ENCODE measurements at places on chromosomes 4 and X. TPM values are rescaled to one million over a fixed set of nuclear protein-coding genes. Genes with fewer than 3 reads are reported as not detected.

Gene MXRA5
- polyA plus RNA-seq: not detected

DNA sequence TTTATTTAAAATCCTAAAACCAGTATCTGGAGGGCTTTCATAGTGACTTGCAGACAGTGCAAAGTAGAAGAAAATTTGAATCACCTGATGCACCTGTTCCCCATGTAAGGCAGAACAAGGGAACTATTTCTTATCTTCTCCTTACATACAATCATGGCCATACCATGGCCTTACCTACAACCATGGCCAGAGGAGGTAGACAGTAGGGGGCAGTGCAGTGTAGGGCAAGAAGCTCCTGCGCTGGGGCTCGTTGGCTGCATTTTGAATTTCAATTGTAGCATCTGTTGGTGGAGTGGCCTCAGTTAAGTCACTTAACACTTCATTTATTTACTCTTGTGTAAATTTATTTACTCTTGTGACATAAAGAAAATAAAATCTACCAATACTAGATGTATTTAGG is 33.0 kb downstream of the GALNTL6 start:
- no peak for DNase-seq

DNA sequence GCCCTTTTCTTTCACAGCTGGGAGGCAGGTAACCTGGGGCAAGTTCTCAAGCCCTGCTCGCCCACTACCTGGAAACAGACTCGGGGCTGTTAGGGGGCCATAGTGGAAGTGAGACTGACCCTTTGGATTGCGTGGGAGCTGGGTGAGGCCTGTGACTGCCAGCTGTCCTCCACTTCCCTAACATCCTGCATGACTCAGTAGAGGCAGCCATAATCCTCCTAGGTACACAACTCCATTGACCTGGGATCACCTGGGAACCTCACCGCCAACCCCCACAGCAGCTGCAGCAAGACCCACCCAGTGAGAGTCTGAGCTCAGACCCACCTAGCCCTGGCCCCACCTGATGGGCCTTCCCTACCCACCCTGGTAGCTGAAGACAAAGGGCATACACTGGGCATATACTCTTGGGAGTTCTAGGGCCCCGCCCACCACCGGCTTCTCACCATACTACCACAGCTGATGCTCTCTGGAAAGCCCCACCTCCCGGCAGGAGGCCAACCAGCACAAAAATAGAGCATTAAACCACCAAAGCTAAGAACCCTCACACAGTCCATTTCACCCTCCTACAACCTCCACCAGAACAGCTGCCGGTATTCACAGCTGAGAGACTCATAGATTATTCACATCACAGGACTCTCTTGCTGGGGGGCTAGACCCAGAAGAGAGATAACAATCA is 61.1 kb upstream of the DCTD start:
- DNase-seq: no peak

Gene WDFY3
- polyA plus RNA-seq: not detected

Gene GNRHR
- polyA plus RNA-seq: not detected

- no peak for DNase-seq
These were observed 10.4 kb downstream of the DCTD start for GRCh38 chr4:182906786-182907185.

- DNase-seq: no peak
These were observed 32.3 kb downstream of the C4orf54 start for GRCh38 chr4:99625369-99625768.

DNA sequence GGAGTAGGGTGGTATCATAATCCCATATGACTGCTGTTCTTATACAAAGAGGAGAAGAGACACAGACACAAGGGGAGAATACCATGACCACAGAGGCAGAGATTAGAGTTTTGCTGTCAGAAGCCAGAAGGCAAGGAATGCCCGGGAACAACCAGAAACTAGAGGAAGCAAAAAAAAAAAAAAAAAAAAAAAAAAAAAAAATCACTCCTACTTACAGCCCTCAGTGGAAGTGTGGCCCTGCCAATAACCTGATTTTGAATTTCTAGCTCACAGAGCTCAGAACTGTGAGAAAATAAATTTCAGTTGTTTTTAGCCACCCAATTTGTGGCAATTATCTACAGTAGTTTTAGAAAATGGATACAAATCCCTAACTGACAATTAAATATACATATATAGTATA is 30.4 kb upstream of the UBE2NL start:
- no peak for DNase-seq

Gene MBNL3
- 18.5 TPM for polyA plus RNA-seq

GRCh38 chr4:36692586-36692985 is 411.2 kb downstream of the DTHD1 start:
- no peak for DNase-seq

Gene IGFBP7
- 0.15 TPM for polyA plus RNA-seq

DNA sequence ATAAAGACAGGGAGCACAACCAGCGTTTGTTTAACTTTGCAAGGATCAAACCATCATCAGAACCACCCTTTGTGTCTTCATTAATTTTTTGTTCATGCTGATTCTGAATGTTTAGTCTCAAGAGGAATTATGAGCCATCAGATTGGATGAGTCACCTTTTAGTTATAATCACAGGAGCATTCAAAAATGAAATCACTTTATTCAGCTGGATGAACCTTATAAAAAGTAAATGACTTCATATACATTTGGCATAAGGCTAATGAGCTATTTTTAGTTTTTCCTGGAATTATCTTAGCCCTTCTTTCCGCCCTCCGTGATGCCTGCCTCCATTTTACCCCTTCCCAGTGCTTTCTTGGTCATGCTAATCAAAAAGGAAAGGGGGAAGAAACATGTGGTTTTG is 103.6 kb downstream of the SORBS2 start:
- no peak for DNase-seq

Gene TMPRSS11B
- not detected for polyA plus RNA-seq

DNA sequence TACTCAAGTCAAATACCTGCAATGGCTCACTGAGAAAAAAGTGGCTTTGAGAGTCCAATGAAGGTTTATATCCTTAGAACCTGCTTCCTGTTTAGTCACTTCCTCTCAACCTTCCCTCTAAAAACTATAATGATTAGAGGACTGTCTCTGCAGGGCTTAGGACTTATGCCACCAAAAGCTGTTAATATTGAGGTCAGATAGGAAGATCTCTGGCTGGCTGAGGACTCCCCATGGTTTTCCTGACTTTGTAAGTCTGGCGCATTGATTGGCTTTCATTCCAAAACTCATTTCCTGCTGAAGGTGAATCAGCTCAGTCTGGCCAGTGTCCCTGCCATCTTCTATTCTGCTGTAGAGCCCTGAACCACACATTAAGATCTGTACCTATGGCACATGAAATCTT is 140.9 kb upstream of the ANK2 start:
- DNase-seq: no peak

Gene TCEAL1
- 15.4 TPM for polyA plus RNA-seq

Gene MID1IP1
- polyA plus RNA-seq: 11.7 TPM

Gene TRPC3
- polyA plus RNA-seq: not detected

- no peak for DNase-seq
These were observed 143.4 kb downstream of the TRIML1 start for GRCh38 chr4:188282471-188283232.

- no peak for DNase-seq
These were observed 34.5 kb upstream of the SLC4A4 start for GRCh38 chr4:71304289-71304850.

Gene RIPPLY1
- not detected for polyA plus RNA-seq

Gene MGAT4D
- polyA plus RNA-seq: not detected

GRCh38 chrX:47515941-47516665 is 33.1 kb upstream of the ZNF41 start:
- no peak for DNase-seq

Gene P2RY4
- polyA plus RNA-seq: not detected

- DNase-seq: no peak
These were observed 6.6 kb upstream of the ENOX2 start for GRCh38 chrX:130909469-130910136.

- no peak for DNase-seq
These were observed 71.1 kb downstream of the NSG1 start for GRCh38 chr4:4457803-4458553.

- no peak for DNase-seq
These were observed 70.1 kb upstream of the CBR4 start for GRCh38 chr4:169079942-169080827.

GRCh38 chrX:34072906-34073305 is 59.2 kb downstream of the FAM47A start:
- no peak for DNase-seq

DNA sequence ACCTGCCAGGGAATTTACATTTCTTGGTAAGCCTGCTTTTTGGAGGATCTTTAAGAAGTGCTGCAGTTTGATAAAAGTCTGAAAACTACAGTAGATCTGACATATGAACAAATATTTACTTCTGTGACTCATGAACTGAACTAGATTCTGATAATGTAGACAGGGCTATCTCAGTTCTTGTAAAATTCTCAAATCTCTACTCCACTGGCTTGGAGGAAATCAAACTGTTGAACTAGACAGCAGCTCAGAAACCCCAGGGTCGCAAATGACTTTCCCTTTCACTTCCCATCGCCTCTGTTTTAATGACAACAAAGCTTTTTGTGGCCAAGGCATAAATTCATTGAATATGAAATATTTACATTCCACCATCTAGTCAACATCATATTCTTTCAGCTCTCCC is 15.4 kb upstream of the OCIAD1 start:
- peak; percentile 24 for DNase-seq

DNA sequence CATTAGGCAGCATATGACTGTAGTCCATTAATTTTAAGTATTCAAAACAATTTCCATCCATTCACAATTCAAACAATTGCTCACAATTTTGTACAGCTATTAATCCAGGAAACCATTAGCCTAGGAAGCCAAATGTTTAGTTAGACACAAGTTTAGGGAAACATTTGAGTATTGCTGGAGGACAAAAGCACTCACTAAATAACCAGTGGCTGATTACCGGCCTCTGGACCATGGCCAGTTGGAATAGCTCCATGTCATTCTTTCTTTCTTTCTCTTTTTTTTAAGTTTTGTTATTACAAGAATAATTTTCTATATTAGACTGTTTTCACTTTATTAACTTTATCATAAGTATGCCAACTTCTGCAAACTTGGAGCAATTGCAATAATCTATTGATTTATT is 31.3 kb downstream of the TRIML2 start:
- no peak for DNase-seq

DNA sequence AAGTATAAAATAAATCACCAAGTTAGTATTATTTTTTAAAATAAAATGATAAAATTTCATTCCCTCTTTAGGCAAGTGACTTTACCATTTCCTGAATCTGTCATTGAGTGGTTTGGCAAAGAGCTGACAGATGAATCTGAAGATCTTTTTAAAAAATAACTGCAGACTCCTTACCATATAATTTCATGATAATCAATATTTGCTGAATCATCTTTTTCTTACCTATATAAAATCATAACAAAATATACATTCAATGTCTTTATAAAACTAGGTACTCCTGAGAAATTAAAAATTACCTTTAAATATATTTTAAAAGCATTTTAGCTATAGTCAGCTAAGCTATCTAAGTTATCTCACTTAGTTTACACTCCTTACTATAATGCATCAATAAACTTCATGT is 17.2 kb downstream of the ANXA10 start:
- no peak for DNase-seq

- DNase-seq: no peak
These were observed 31.5 kb upstream of the ARAF start for GRCh38 chrX:47529548-47529947.

DNA sequence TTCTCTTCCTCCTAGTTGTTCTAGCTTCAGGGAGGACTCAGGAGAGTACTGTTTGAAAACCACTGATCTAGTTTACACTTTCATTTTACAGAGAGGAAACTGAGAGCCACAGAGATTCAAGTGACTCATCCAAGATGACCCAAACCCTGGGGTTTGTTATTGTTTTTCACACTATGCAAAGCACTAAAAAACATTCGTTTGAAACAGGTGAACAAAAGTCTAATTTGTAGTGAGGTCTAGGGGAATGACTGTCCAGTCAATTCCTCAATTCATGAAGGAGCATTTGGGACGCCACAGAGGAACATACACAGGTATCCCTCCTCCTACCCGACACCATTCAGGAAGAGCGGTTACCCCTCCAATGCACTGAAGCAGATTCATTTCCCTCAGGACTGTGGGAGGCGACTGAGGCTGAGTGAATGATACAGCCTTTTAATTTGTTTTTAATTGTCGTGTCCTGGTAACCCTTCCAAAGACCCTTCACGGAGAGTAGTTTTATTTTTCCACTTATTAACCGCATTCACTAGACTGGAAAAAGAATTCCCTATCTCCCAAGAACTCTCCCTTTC is 30.3 kb downstream of the TLR10 start:
- no peak for DNase-seq

DNA sequence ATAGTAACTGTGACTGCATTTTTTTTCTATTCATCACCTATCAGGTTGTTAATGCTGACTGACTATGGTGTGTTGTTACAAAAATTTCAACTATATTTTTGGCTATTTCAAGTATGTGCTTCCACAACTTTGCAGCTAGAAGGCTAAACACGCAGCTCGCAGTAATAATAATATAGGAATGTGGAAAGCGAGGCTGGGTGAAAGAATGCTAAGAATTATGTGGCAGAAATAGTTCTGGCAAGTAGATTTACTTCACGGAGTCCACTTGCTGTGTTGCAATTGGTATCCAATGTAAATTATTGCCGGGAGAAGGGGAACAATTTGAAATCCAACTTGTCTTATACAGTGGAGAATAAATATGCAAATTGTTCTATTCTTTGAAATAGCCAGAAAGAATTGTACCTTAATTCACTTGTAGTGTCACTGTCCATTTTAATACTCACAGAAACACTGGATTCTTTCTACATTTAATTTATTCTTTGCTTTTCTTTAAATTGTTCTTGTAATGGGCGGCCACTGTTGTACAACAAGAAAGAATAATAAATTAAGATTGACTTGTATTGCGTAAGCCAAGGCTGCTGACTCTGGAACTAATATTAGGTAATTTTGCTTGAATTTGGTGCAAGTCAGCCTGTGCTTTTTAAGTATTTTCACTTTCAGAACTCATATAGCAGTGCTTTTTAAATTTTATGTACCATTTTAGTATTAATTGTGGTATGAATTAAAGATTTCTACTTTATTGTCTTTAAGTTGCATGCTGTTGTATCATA is 154.9 kb downstream of the FRMPD4 start:
- DNase-seq: no peak

Gene PROM1
- polyA plus RNA-seq: not detected

- DNase-seq: no peak
These were observed 119.6 kb upstream of the PPP2R3B start for GRCh38 chrX:506341-506740.

Gene PABPC5
- polyA plus RNA-seq: not detected

- no peak for DNase-seq
These were observed 511 bp downstream of the GABRB1 start for GRCh38 chr4:47031751-47032404.

- DNase-seq: no peak
These were observed 9.0 kb downstream of the NAT8L start for GRCh38 chr4:2068198-2068470.

DNA sequence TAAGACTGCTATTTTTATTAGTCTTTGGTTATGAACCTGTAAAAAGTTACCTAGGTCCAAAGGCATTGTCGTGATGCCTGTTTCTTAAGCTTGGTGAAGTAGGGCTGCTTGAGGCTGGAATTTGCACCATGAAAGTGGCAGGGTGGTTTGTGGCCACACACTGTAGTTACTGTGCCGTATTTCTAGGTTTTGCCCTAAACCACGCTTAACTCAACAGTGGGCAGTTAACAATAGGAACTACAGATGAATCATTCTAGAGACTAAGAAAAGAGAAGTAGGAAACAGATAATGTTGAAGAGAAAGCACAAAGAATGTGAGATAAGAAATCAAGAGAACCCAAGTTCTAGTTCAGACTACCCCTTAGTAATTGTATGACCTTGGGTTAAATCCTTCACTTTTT is 11.5 kb downstream of the ETNPPL start:
- no peak for DNase-seq

GRCh38 chrX:111098874-111099273 is 2.9 kb downstream of the PAK3 start:
- peak; percentile 67 for DNase-seq

- DNase-seq: no peak
These were observed 671.3 kb upstream of the GALNT7 start for GRCh38 chr4:172497321-172497720.

Gene HSFX2
- polyA plus RNA-seq: not detected

Measured in CD4-positive, CD25-positive, alpha-beta regulatory T cell (primary cell).